ACHN (cell line): ENCODE measurements at places on chromosomes 4 and X.

- no peak for DNase-seq
These were observed 62.9 kb downstream of the ELOVL6 start for GRCh38 chr4:110135523-110135922.

- DNase-seq = no peak
These were observed 36.7 kb upstream of the HMX1 start for GRCh38 chr4:8908206-8908893.

DNA sequence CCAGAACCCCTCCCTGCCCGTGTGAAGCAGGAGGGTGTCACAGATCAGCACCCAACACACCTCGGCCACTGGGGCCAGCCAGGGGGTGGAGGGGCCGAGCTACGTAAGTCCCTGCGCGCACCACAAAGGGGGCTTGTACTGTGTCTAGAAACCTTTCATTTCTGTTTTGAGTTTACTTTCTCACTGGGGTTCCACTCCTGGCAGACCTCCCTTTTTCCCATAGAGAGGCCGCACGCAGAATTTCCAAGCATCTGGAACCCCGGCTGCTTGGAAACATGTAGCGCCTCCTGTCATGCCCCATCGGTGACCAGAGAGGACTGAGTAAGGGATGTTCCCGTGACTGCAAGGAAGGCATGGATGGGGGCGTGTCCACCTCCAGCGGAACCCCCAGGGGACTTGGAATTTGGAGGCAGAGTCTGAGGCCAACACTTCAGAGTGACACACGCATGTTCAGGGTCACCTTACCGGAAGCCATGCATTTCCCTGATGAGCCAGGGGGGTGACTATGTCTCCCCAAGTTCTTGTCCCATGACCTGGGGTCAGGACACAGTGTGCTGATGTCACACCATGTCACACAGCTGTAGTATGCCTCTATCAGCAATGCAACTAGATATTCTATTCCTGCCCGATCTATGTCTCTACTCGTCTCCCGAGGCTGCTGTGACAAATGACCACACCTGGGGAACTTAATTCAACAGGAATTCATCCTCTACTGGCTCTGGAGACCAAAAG is 105.3 kb downstream of the DHRSX start:
- DNase-seq = no peak

- no peak for DNase-seq
These were observed 23.7 kb downstream of the BMP2K start for GRCh38 chr4:78799551-78800495.

GRCh38 chr4:145887241-145887991 is 51.2 kb downstream of the ZNF827 start:
- DNase-seq = no peak

GRCh38 chr4:114694770-114695169 is 96.2 kb downstream of the UGT8 start:
- DNase-seq = peak; percentile 58

DNA sequence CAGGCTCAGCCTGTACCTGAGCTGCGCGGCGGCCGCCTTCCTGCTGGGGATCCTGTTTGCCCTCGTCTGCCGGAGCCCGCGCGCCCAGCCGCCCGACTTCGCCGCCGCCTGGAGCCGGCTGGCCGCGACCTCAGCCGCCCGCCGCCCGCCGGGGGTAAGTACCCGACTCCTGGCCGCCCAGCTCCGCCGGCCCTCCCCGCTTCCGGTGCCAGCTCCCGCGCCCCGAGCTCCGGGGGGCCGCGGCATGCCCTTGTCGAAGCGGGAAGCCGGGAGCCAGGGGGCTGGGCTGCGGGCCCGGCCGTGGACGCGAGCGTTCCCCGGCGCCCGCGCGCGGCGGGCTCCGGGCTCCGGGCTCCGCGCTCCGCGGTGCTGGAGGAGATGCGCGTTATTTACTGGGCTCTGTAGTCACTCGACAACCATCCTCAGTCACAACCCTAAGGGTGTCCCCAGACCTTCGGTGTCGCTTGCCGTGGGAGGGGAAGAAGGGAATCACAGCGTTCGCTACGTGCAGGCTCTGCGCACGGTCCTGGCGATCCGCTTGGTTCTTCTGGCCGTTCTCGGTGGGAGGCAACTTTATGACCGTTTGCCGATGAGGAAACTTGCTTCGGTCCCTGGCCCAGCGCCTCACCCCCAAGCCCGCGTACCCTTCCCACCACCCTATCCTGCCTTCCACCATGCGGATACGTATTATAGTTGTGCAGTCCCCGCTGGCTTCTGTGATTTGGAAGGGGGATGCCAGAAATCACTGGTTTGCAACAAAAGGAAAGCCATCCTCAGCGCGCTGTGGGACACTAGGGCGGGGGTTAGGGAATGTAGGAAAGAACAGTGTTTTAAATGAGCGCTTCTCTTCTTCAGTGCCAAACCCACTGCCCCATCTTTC is 944 bp downstream of the SNX25 start:
- DNase-seq = peak; percentile 48
